ENCODE measurements at places on chromosomes 11 and 22. TPM values are rescaled to one million over a fixed set of nuclear protein-coding genes. Genes with fewer than 3 reads are reported as not detected.

Gene IL10RA
- total RNA-seq, result not detected

Gene NCAPD3
- total RNA-seq, result 27.9 TPM

Gene POTEH
- not detected for total RNA-seq

Gene SLC1A2
- total RNA-seq, result not detected

Gene TNRC6B
- total RNA-seq, result 21.9 TPM

Gene APOBEC3B
- total RNA-seq, result 25.1 TPM

Gene TMEM179B
- 63.6 TPM for total RNA-seq

Gene OR8D1
- not detected for total RNA-seq

Gene P2RY2
- total RNA-seq, result 15.2 TPM

Gene LIMK2
- 37.0 TPM for total RNA-seq

Gene FGF19
- total RNA-seq, result not detected

Gene ZP1
- total RNA-seq, result not detected

Gene FZD4
- total RNA-seq, result 151 TPM

Gene GVQW3
- total RNA-seq, result not detected

Gene GPR152
- total RNA-seq, result not detected

Gene OR51B4
- total RNA-seq, result not detected

Gene DNAJB7
- not detected for total RNA-seq

Gene TH
- not detected for total RNA-seq

Gene PITPNM1
- total RNA-seq, result 19.4 TPM

Gene OPCML
- total RNA-seq, result not detected

Gene OR52N4
- total RNA-seq, result not detected

Gene FXYD6
- total RNA-seq, result 0.30 TPM

Gene SCUBE2
- total RNA-seq, result 0.33 TPM

Gene GRM5
- total RNA-seq, result 0.07 TPM

Gene MUC2
- not detected for total RNA-seq

Gene OR52R1
- total RNA-seq, result not detected

Gene MPZL2
- total RNA-seq, result 135 TPM

Gene GLYATL1B
- not detected for total RNA-seq

Gene IRAG1
- total RNA-seq, result 0.27 TPM

Gene PSMD13
- total RNA-seq, result 227 TPM

Gene PDE3B
- 0.27 TPM for total RNA-seq

Data from mammary microvascular endothelial cell (primary cell).